NCI-H2029 (cell line): ENCODE measurements at places on chromosomes 7 and 10.

- DNase-seq, result no peak
These were observed 305.6 kb downstream of the LRMDA start for GRCh38 chr10:75736889-75737579.

DNA sequence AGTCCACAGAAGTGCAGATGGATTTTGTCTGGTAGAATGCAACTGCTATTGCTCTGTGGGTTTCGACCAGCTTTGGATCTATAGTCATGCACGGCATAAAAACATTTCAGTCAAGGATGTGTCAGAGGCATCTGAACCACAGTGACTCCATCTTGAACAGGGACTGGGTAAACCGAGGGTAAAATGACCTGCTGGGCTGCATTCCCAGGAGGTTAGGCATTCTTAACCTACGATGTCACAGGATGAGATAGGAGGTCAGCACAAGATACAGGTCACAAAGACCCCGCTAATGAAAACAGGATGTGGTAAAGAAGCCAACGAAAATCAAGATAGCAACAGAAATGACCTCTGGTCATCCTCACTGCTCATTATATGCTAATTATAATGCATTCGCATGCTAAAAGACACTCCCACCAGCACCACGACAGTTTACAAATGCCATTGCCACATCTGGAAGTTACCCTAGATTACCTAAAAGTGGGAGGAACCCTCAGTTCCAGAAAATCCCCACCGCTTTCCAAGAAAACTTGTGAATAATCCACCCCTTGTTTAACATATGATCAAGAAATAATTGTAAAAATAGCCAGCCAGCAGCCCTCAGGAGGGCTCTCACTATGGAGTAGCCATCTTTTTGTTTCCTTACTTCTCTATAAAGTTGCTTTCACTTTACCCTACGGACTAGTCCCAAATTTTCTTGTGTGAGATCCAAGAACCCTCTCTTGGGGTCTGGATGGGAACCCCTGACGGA is 50.7 kb upstream of the CPXM2 start:
- no peak for DNase-seq

DNA sequence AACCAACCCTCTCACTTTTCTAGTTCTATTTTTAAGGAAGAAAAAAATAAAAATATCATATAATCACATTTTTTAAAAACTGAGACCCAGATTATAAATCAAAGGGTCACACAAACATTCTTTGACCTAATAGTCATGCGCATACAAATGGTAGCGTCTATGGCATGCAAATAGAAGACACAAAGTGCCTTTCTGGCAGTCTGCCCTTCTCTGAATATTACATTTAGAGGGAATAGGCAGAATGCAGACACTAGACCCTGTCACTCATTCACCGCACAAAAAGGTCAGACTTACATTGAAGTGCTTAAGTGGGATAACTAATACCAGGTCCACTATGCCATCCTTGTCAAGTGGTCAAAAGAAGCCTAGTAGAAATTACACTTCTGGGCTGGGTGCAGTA is 26.5 kb upstream of the FHIP2A start:
- DNase-seq, result no peak

- no peak for DNase-seq
These were observed 365.3 kb upstream of the SMIM30 start for GRCh38 chr7:113483657-113484056.

DNA sequence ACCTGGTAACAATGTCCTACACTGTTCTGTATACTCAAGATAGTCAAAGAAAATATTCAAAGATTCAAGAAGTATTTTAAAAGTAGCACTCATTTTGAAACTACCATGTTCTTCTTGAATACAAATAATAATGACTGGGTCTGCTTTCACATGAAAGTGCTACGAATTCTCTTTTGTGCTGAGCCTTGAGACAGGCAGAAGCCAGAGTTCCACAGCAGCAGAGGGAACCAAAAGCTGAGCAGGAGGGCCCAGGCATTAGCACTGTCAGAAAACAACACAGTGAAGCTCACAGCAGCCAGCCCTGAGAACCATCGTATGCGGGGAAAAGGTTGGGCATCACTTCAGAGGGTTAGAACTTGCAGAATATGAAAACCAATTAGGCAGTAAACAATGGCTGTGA is 38.9 kb downstream of the ANKMY2 start:
- no peak for DNase-seq

DNA sequence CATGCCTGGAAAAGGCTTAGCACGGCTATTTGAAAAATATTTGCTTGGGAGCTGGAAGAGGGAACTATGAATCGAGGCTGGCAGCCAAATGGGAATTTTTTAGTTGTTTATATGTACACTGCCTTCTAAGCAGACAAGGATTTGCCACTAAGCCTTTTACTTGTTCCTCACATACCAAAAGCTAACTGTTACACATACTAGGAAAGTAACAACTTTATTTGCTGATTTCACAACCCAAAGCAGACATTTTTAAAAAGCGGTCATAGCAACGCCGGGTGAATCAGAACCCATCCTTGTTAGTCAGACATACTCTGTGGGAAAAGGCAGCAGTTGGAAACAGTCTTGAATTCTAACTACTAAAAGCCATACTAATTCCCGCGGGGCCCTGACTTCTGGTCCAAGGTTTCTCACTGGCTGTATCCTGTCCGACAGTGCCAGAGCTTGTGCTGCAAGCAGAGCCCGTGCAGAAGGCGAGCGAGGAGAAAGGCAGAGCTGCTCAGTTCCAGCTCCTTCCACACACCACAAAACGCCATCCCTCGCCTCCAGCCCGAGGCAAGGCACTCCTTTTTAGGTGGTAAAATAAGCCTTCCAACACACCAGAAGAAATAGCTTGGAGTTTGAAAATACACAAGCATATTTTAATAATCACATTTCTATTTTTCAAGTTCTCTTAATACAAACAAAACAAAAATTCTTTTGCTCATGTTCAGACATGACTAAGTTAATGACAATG is 89.2 kb downstream of the RNF216 start:
- DNase-seq, result no peak

DNA sequence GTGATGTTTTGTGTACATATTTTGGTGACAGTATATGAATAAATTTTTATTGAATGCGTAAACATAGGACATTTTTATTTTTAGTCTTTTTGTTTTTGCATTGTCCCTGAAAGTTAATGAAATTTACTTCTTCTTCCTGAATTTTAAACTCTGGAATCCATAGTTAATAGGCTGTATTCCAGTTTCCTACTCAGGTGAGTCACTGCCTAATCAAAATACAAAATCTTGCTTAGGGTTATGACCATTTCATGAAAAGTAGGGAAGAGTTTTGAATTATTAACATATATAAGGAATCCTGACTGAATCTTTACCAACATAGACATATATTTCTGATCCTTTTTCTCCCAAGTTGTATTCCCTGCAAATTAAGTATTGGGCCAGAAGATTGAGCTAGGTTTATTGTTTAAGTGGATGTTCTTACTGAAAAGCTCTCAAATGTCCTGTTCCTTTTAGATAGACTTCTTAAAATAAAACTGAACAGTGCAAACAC is 2.6 kb downstream of the CREM start:
- no peak for DNase-seq

DNA sequence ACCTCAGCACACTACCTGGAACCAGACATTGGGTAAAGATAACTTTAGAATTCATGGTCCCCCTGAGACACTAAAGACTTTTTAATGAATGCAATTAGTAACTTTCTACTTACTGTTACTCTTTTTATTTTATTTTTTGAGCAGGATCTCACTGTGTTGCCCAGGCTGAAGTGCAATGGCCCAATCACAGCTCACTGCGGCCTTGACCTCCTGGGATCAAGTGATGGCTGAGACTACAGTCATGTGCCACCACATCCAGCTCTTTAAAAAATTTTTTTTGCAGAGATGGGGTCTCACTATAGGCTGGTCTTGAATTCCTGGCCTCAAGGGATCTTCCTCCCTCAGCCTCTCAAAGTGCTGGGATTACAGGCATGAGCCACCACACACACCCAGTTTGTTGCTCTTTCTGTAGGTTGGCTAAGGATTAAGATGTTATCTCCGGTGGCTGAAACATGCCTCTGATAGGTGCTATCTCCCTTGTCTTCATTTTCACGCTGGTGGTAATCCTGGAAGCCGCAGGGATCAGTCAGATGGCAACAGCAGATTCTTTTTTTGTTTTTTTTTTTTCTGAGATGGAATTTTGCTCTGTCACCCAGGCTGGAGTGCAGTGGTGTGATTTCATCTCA is 128.3 kb downstream of the TCF7L2 start:
- DNase-seq, result no peak

DNA sequence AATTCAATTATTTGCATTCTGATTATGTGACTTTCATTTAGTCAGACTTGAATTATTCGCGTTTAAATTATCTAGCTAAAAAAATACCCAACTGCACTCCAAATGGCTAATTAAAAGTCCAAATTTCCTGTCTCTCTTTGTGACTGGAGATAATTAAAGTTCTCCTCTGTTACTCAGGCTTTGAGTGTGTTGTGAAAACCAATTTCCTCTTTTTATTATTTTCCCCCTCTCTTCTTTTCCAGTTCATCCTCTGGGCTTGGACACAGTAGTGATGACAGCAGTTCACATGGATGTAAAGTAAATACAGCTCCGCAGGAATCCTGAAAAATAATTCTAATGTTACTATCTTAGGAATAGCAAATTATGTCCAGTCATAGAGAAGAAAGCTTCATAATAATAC is 80.6 kb downstream of the SNX10 start:
- no peak for DNase-seq

DNA sequence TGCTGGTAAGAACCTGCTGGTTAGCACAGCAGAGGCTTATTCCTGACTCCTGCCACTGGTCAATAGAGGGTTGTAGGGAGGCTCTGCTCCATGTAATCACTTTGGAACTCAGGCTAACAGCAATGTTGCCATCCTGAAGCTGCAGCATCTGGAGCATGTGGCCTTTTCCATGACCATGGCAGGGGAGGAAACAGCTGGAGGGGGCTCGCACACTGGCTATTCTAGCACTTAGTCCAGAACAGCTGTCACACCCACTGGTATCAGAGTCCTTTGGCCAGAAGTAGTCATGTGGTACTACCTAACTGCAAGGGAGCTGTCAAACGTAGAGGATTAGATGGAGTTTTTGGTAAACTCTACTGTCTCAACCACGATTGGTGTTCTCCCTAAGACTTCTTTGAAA is 450.0 kb downstream of the RPS24 start:
- no peak for DNase-seq

DNA sequence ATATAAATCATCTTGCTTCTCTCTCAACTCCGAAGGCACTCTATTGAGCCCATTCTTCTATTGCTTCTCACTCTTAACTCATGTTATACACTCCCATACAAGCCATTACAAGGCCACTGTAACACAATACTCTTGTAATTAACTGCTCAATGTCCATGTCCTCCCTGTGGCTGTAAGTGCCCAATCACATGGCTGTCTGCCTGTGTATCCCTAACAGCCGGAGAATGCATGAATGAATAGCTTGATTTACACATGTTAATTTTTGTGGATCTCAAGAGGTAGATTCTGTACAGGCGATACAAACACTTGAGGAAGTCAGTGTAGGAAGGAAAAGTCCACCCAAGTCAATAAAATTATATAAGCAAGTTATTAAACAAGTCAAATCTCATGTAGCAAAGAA is 215.6 kb downstream of the DOCK4 start:
- DNase-seq, result no peak

DNA sequence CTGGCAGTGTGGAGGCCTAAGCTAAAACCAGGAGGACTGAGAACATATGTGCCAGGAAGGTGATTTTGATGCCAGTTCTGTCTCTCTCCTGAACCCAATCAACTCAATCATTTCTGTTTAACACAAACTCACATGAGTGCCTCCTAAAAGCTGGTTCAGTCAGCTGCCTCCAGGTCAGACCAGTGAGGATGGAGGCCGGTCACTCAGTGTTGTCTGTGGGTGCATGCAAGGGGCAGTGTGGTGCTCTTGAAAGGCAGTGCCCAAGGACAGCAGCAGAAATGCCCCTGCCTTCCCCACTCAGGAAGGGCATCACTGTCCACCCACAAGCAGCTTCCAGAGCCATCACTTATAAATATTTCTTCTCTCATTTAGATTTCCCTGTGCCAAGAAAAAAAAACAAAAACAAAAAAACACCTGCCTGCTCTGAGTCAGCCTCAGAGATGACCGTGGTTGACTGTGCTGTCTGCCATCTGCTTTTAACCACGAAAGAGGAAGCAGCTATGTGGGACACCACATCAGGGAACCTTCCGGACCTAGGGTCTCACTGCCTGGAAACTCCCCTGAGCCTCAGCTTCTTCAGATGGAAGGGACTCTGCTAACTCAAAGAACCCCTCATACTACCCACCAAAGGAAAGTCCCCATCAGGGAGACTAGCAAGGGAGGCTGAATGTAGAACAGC is 39.1 kb downstream of the VOPP1 start:
- DNase-seq, result no peak

- no peak for DNase-seq
These were observed 158.8 kb upstream of the ADARB2 start for GRCh38 chr10:1896153-1896552.

- DNase-seq, result no peak
These were observed 63.3 kb upstream of the CHST15 start for GRCh38 chr10:124156524-124157260.

DNA sequence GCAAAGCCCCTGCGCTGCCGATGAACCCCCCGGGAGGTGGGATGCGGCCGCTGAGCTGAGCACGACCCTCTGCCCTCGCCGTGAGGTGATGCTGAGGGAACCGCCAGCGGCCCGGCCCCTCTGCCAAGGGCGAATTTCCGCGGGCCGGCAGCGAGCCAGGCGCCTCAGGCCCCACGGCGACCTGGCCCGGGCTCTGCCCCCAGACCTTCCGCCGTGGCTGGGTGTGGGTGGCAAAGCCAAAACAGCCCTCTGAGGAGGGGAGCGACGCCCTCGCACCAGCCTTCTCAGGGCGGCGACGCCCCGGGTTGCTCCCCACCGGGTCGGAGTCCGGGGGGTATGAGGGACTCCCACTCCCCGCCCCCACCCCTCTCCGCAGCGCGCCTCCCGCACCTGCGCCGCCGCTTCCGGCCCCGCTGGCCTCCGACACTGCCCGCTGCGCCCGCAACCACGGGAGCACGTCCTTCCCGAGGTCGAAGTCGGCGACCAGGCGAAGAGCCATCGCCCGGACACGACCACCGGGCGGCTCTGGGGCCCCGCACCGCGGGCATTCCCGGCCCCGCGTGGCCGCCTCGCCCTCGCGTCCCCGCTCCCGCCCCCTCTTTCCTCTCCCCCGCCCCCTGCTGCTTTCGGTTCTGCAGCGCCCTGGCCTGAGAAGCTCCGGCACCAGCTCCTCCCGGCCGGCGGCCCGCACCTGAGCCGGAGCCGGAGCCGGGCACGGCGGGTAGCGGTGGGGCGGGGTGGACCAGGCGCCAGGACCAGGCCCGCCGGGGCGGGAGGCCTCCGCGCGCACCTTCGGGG is at the start of gene GSAP:
Gene GSAP (minus strand): TSS at position 527 of the 798 bp plus-strand sequence. CDS start 28 bp downstream, at position 499.
- DNase-seq, result peak; percentile 57

- DNase-seq, result no peak
These were observed 49.0 kb upstream of the TMEM72 start for GRCh38 chr10:44862006-44862751.

DNA sequence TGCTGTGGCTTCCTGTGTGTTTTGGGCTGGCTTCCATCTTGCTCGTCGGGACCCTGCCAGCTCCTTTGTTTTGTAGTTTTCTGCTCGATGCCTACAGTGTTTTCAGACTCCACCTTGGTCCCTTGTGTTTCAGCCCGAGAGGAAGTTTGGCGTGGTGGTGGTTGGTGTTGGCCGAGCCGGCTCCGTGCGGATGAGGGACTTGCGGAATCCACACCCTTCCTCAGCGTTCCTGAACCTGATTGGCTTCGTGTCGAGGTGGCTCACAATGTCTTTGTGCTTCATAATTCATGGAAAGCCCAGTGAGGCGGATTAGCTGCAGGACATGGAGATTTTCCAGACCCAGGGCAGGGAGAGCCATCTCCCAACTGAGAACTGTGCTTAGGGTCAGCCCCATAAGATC is 29.3 kb downstream of the BLVRA start:
- no peak for DNase-seq

- DNase-seq, result no peak
These were observed 19.9 kb upstream of the PCGF5 start for GRCh38 chr10:91200314-91201212.

GRCh38 chr7:12653518-12653917 is 33.9 kb upstream of the ARL4A start:
- DNase-seq, result no peak
